ENCODE measurements at places on chromosomes 4 and X.

GRCh38 chrX:134761788-134762187, 103.5 kb upstream of the PLAC1 start:
- no peak for DNase-seq

- DNase-seq: no peak
Measured at GRCh38 chr4:98793658-98794057, 135.2 kb upstream of the TSPAN5 start.

DNA sequence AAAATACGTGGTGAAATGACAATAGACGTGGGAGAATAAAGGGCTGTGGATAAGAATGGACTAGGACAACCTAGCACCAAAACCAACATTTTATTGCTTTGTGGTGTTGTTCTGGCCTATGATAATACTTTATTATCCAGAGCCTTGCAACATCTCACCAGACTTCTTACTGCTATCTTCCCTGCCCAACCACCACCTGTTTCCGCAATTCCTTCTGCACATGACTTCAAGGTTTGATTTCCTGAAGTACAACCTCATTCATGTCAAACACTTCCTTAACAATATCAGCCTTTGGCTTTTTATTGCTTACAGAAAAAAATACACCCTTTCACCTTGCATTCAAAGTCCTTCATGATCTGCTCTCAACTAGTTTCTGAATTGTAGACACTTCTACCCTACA, 84.8 kb downstream of the RTL3 start:
- DNase-seq: no peak

DNA sequence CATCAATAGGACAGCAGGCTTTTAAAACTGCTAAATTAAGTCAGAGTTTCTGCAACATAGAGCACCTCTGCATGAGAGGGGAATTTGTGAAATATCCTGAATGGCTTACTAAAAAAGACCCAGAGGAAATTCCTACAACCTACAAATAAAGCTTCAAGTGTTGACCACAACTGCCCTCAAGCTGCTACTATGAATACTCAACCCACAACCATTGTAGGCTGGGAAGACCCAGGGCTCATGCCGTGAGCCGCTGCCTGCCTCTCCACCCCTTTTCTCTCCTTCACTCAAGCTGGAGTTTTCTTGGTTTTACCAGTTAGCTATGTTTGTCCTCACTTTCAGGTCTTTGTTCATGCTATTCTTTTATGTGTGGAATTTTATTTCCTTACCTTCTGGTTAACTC, 151.6 kb downstream of the EMCN start:
- DNase-seq: no peak

DNA sequence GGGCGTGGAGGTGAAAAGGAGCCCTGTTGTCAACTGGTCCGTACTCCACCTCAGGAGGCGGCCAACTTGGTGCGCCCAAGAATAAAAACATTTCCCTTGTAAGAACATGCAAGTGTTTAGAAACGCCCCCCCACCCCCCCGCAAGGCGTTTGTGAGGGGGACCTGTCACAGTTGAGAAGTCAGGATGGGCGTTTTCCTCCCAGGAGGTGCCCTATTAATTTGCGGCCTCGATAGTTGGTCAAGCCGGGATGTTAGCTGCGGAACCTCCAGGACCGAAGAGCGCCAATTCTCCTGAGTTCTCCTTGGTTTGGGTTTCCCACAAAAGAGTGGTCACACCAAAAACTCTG, 651 bp upstream of the SAP30 start:
- DNase-seq: peak; percentile 60

DNA sequence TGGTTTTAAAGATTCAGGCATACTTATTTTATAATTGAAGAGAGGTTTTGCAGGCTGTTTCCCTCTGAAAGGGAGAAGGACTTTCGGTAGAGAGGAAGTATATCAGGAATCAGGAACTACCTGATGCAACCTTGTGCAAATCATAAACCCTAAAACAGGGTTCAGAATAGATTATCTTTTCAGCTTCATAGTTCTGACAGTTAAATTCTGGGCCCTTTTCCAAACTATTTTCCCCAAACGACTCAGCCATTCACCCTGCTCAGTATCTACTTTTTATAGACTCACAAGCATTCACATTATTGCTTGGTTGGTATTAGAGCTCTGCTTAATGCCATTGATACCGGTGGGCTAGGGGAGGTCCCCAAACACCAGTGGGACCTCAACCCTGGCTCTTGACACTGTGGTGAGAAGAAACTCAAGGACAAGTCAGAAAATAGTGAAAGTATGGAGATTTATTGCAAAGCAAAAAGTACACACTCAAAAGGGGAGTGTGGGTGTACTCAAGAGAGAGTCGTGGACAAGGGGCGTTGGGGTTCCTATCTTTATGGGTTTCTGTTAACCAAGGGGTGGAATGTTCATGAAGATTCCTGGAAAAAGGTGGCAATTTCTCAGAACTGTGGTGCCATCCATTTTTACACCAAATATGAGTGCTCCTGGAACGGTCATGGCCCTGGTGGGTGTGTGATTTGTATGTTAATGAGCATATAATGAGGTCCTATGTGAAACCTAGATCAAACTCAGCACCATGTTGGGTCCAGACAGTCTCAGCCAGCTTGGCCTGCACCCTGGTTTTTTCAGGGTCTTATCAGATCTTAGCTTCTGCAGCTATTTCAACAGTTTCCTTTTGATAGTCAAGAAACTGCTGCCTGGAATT, 238.3 kb downstream of the DCLK2 start:
- no peak for DNase-seq

DNA sequence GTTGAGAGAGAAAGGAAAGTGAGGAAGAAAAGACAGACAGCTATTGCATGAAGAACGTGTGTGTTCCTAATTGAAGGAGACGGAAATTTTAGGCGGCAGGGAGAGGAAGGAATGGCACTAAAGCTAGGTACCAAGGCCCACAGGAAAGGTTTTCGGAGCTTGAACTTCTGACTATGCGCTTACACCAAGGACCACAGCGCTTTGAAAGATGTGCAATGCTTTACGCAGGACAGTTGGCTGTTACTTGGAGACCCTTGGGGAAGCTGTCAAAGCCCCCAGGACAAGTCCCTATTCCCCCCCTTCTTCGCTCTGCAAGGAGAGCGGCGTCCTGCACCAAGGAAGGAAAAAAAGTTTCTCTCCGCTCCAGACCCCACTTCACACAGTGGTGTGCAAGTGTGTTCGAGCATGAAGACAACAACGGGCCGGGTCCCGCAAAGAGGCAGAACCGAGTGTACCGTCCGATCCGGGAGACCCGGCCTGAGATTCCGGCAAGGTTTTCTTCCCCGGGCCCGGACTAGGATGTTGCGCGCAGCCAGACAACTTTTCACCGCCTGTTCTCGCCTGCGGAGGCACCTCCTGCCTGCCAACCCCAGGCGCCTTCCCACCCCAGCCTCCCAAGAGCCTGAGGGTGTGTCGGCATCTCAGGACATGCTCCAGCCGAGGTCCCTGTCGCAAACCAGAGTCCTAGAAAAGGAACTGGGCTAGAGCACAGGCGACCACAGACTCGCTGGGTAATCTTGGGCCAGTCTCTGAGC, 896 bp downstream of the KDR start:
- DNase-seq: no peak

Data from breast epithelium (tissue), 4 donors.